Central memory CD8-positive, alpha-beta T cell (primary cell): ENCODE measurements at places on chromosomes 6 and 20.

- no peak overlapping the region for H3K4me3 ChIP-seq
- H3K27ac ChIP-seq = no peak overlapping the region
- DNase-seq = no peak
- H3K4me1 ChIP-seq = no peaks in the 10 kb centered on the region
- no peaks in the 10 kb centered on the region for H3K27me3 ChIP-seq
Observed at GRCh38 chr20:62353289-62354030, 13.7 kb downstream of the LAMA5 start.

DNA sequence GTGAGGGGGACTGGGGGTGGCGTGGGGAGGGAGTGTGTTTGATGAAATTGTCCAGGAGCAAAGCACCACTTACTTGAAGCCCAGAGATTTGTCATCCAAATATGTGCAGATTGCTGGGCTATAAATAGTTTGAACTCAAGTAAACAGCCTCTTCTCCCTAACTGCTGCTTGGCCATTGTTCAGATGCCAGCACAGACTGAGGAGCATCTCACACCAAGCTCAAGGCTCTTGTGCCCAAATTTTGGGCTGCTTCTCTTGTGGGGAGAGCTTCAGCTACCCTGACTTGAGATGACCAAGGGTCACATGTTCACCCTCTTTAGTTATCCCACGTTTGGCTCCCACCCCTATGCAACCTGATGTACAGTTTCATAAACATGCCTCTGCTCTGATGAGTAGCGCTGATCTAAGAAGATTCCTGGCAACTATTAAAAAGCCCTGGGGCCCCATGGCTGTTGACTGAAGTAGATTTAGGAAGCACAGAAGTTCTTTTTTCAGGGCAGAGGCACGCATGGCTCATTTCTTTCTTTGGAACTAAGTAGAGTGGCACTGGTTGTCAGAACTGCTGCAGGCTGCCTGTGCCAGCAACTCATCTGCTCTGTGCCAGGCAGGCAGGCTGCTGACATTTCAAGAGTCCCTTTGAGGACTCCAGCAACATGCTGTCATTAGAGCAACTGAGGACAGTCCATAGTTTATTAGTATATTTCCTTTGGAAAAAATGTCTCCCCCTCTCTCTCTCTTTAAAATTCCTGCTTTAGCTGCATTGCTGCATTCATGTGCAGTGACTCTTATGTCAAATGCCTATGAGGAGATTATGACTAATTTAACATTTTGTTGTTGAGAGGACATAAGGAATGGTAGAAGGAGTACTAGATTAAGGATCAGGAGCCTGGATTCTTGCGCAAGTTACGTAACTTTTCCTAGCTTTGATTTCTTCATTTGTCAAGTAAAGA is 9.6 kb upstream of the PKIG start:
- no peaks in the 10 kb centered on the region for H3K27me3 ChIP-seq
- H3K36me3 ChIP-seq = no peaks in the 10 kb centered on the region
- H3K4me1 ChIP-seq = peaks cover 10% of the 10 kb centered on the region
- no peak for DNase-seq

GRCh38 chr6:137571854-137572253 is 77.7 kb upstream of the OLIG3 start:
- H3K36me3 ChIP-seq = peaks cover 1% of the 10 kb centered on the region
- H3K4me3 ChIP-seq = no peak overlapping the region
- H3K27me3 ChIP-seq = peaks cover 34% of the 10 kb centered on the region
- H3K27ac ChIP-seq = no peak overlapping the region
- no peaks in the 10 kb centered on the region for H3K4me1 ChIP-seq
- peak; percentile 50 for DNase-seq

GRCh38 chr6:52454556-52454955 is 34.4 kb downstream of the EFHC1 start:
- H3K36me3 ChIP-seq = peaks cover 4% of the 10 kb centered on the region
- DNase-seq = no peak
- H3K4me1 ChIP-seq = no peaks in the 10 kb centered on the region
- H3K27me3 ChIP-seq = no peaks in the 10 kb centered on the region
- no peak overlapping the region for H3K27ac ChIP-seq

DNA sequence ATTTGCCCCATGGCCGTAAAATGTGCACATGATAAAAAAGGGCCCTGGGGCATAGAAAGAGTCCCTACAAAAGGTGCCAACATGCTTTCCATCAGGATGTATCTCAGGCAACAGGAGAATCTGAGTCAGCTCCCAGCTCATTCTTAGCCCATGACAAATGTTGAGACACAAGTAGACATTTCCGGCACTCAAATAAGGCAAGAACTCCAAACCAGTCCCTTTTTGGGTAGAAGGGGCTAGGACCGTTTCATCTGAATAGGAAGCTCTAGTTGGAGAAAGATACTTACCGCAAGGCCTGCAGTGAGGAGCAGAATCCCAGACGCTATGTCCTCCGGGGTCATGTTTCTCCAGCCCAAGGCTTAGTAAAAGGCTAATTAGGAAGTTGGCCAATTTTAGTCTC is 261.0 kb upstream of the RIN2 start:
- no peak overlapping the region for H3K4me3 ChIP-seq
- no peak for DNase-seq
- H3K27me3 ChIP-seq = no peaks in the 10 kb centered on the region
- no peak overlapping the region for H3K27ac ChIP-seq

DNA sequence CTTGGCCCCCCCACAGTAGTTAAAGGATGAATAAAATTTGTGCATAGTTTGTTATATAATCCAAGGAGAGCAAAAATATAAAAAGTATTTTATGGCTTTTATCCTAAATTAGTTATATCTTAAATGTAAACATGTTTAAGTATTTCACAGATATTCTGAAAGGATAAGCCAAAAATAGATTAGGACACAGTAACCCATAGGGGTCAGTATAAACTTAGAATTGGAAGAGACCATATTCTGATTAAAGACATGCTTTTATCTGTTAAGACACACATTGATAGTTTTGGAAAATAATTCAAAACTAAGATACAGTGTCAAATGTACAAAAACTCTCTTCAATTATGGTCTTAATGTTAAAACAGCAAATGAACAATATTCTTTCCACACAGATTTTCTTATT is 4.5 kb upstream of the SERINC1 start:
- H3K4me1 ChIP-seq = no peaks in the 10 kb centered on the region
- DNase-seq = no peak
- no peak overlapping the region for H3K27ac ChIP-seq
- H3K27me3 ChIP-seq = no peaks in the 10 kb centered on the region

- no peaks in the 10 kb centered on the region for H3K27me3 ChIP-seq
- no peak for DNase-seq
- H3K4me3 ChIP-seq = no peak overlapping the region
- H3K27ac ChIP-seq = no peak overlapping the region
- peaks cover 18% of the 10 kb centered on the region for H3K4me1 ChIP-seq
- H3K36me3 ChIP-seq = peaks cover 11% of the 10 kb centered on the region
Observed at GRCh38 chr6:42696526-42697267, 25.7 kb downstream of the PRPH2 start.

- H3K27ac ChIP-seq = no peak overlapping the region
- no peaks in the 10 kb centered on the region for H3K27me3 ChIP-seq
- H3K4me3 ChIP-seq = no peak overlapping the region
- no peaks in the 10 kb centered on the region for H3K36me3 ChIP-seq
- DNase-seq = no peak
Observed at GRCh38 chr20:47438464-47439381, 63.0 kb upstream of the NCOA3 start.

DNA sequence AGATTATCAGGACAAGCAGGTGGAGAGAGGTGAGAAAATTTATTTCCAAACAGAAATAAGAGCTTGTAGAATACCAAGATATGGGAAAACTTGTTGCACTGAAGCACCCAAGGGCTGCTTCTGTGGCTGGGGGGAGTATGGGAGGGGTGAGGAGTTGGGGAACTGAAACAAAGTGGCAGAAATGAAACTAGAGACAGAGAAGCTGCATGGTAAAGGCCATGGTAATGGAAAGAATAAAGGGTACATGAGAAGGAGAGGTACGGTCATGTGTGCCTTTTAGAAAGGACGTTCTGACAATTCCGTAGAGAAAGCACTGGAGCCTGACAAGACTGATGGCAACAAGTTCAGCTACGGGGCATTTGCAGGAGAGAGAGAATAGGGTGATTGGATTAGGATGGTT is 51.6 kb upstream of the RIN2 start:
- no peak for DNase-seq
- H3K27me3 ChIP-seq = no peaks in the 10 kb centered on the region
- no peaks in the 10 kb centered on the region for H3K36me3 ChIP-seq
- H3K4me1 ChIP-seq = no peaks in the 10 kb centered on the region
- no peak overlapping the region for H3K4me3 ChIP-seq
- H3K27ac ChIP-seq = no peak overlapping the region

DNA sequence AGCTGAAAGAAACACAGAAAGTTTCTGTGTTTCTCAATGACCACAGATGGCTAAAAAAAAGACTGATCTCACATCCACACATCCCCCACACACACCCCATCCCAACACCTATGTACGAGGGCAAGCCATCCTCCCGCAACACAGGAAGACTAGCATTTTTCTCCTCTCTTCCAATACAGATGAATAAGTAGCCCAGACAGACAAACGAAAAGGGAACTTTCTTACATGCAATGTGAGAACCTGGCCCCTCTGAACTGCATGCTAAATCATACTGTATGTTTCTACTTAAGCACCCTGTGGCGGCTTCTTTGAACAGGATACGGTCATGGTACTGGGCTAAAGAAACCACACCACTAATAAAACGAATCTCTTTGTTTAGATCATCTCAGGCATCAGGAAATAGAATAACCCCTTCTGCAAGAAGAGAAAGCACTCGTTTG is 116.2 kb downstream of the GMDS start:
- H3K36me3 ChIP-seq = peaks cover 3% of the 10 kb centered on the region
- peaks cover 36% of the 10 kb centered on the region for H3K4me1 ChIP-seq
- H3K4me3 ChIP-seq = no peak overlapping the region
- no peaks in the 10 kb centered on the region for H3K27me3 ChIP-seq
- no peak for DNase-seq
- no peak overlapping the region for H3K27ac ChIP-seq

GRCh38 chr20:63067721-63068560 is 61.2 kb upstream of the BHLHE23 start:
- peaks cover 58% of the 10 kb centered on the region for H3K27me3 ChIP-seq
- H3K36me3 ChIP-seq = no peaks in the 10 kb centered on the region
- H3K4me3 ChIP-seq = no peak overlapping the region
- H3K4me1 ChIP-seq = no peaks in the 10 kb centered on the region
- H3K27ac ChIP-seq = no peak overlapping the region

DNA sequence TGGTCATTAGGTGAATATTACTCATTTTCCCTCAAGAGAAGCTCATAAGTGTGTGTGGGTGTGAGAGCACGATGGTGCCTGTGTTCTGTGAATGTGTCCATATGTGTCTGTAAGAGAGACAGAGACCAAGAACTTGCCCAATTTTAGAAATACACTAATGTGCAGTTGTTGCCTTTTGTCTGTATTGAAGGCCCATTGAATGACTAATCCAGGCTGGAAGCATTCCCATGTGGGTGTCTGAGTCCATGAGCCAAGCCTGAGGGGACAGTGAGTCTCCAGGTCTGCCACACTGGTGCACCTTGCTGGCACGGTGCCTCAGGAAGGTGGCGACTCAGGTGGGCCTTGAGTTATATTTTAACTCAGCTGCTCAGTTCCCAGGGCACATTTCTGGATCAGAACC is 25.5 kb upstream of the ASXL1 start:
- H3K27me3 ChIP-seq = no peaks in the 10 kb centered on the region
- DNase-seq = no peak
- peaks cover 33% of the 10 kb centered on the region for H3K4me1 ChIP-seq

- H3K36me3 ChIP-seq = no peaks in the 10 kb centered on the region
- peak; percentile 18 for DNase-seq
- H3K4me1 ChIP-seq = peaks cover 41% of the 10 kb centered on the region
- peaks cover 14% of the 10 kb centered on the region for H3K27me3 ChIP-seq
Observed at GRCh38 chr6:41439524-41440418, 104.4 kb downstream of the NCR2 start.
